ENCODE measurements at places on chromosomes 13 and 19.

DNA sequence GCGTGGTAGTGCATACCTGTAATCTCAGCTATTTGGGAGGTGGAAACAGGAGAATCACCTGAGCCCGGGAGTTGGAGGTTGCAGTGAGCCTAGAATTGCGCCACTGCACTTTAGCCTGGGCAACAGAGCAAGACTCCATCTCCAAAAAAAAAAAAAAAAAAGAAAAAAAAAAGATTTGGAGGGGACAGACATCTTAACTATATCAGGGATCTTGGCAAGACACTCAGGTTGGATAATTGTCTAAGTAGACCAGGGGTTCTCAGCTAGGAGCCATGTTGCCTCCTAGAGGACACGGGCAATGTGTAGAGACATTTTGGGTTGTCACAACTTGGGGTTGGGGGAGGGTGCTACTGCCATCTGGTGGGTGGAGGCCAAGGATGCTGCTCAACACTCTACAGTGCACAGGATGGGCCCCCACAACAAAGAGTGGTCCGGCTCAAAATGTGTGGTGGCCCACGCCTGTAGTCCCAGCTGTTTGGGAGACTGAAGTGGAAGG is 1.9 kb upstream of the ZNF580 start:
- DNase-seq, result no peak

GRCh38 chr13:34019870-34020269 is 201.9 kb downstream of the RFC3 start:
- no peak for DNase-seq

GRCh38 chr19:46288896-46289588 is 7.8 kb upstream of the HIF3A start:
- DNase-seq, result no peak

DNA sequence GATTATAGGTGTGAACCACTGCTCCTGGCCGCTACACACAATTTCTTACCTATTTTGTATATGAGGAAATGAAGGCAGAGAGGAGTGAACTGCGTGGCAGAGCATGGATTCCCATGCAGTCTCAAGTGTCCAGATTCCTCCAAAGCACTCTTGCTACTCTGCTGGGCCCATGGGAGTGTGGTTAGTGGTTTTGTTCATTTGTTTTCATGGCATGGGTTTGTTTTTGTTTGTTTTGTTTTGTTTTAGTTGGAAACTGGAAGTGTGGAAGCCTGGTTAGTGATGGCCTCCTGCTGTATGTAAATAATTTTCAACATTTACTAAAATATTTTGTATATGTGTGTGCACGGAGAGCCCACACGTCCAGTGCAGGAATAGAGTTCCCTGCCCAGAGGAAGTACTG is 61.3 kb upstream of the LRCH1 start:
- no peak for DNase-seq

GRCh38 chr13:67493835-67494234 is 263.7 kb upstream of the PCDH9 start:
- no peak for DNase-seq

GRCh38 chr13:93698016-93698613 is 471.5 kb downstream of the GPC6 start:
- DNase-seq, result no peak

Measured in stimulated activated CD8-positive, alpha-beta memory T cell treated with anti-CD3 and anti-CD28 coated beads, Interleukin-4, amount 100 ng/mL, for 1 hour (primary cell).